ENCODE measurements at places on chromosomes 12 and 14.
A peak's percentile ranks its signal among the peaks of the same experiment; 100 is the strongest.

DNA sequence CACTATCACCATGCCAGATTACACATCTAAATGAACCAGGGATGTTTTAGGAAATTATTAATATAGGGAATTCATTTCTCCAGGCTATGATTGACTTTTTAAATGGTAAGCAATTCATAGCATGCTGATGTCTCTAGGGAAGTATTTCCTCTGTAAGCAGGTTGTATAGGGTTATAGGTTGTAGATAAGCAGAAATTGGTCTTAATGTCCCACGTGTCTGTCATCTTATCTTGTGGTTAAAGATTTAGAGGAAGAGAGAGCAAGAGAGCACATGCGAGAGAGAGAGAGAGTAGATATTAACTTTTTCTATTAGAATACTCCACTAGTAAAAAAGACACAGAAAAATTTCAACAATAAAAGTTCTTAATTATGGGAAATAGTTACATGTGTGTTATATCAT, 32.6 kb downstream of the TRHDE start:
- no peak for DNase-seq

DNA sequence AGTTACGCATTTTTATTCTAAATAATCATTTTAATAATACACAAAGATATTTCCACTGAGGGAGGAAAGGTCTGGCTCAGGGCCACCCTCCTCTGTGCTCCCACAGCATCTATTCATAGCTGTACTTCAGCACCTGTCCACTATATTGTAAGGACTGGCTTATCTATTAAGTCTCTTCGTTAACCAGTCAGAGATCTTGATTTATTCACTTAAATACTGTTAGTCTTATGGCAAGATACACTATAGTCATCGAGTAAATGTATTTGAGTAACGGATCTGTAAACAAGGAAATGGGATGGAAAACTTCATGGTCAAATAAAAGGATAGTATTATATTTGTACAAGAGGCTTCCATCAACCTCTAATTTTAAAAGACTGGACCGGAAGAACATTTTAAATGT, 54.6 kb downstream of the SPTLC2 start:
- DNase-seq, result no peak

- no peak for DNase-seq
These were observed 20.0 kb upstream of the APPL2 start for GRCh38 chr12:105256011-105256410.

- DNase-seq, result no peak
These were observed 424 bp downstream of the BBOF1 start for GRCh38 chr14:74019408-74020137.

DNA sequence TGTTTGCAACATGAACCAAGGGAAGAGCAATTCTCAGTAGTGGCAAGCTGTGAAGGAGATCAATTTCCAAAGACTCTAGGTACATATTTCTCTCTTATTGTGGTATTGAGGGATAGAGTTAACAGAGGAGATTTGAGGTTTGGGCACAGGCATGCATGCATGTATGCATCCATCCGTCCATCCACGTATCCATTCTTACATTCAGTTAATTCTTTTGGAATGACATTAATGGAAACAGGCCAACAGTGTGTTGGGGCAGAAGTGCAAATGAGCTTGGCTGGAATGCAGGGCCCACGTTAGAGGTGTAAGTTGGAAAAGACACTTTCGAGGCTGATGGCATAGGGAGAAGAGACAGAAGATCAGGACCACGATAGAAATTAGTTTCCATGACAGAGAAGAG, 216.9 kb upstream of the PELI2 start:
- DNase-seq, result no peak

- DNase-seq, result no peak
These were observed 32.4 kb upstream of the CD69 start for GRCh38 chr12:9792961-9793617.

DNA sequence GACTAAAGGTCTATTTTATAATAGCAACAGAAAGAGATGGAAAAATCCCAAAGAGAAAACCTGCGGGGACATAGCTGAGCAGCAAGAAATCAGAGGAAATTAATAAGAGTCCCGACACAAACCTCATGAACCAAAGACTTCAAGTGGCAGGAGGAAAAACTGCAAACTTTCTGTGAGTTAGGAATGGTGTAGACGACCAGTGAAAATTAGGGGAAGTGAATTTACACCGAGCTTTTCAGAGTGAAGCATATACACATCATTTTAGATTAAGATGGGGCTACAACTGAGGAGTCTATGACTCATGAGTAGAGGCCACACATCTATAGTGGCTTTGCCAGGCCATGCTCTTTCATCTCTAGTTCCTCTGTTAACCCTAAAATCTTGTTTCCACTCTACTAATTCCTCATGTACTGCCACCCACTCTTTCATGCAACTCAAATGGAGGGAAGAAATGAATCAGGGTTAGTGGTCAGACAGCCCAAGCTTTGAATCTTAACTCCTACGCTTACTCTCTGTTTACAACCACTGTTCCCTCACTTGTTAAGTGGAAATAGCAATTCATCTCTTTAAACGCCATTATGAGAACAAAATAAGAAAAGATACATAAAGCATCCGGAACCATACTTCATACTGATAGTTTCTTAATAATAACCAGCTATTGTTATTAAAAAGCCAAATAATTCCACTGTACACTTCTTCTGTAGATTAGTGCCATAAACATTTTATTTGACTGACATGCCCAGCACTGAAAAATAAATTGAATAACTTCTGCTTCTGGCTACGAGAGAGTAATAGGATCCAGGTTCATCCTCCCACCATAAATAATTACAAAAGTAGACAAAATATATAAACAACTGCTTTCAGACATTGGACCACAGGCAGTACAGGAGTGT, 219.3 kb downstream of the RMST start:
- DNase-seq, result no peak

GRCh38 chr12:10211940-10212738, 538 bp upstream of the GABARAPL1 start:
- DNase-seq, result peak; percentile 80

DNA sequence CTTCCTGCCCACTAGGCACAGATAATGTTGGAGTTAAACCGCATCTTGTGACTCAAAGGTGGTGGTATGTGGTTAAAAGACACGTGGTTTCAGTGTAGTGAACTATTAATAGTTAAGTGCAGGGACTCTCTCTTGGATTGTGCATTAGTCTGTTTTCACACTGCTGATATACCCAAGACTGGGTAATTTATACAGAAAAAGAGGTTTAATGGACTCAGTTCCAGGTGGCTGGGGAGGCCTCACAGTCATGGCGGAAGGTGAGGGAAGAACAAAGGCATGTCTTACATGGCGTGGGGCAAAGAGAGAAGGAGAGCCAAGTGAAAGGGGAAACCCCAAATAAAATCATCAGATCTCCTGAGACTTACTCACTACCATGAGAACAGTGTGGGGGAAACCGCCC, 362.3 kb downstream of the GLT1D1 start:
- no peak for DNase-seq

DNA sequence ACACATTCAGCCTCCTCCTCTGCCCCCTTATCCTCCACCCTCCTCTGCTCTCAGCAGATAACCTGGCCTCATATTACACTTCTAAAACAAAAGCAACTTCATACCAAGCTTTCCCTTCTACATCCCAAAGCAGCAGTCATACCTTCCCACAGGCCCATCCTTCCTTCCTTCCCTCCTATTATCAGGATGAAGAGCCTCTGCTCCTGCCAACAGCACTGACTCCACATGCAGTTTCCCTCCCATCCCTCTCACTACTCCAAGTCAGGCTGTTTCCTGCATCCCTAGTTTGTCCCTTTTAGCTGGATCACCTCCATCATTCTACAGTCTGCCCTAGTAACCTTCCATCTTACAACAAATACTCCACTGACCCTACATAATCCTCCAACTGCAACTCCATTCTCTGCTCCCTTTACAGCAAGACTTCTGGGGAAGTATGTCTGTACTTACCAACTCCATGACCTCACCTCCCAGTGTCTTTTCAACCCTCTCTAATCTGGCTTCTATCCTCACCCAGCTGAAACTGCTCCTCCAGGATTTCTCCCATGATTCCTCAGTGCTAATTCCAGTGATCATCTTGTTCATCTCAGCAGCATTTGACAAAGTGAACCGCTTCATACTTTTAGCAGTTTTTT, 4.9 kb upstream of the YEATS4 start:
- DNase-seq, result no peak

DNA sequence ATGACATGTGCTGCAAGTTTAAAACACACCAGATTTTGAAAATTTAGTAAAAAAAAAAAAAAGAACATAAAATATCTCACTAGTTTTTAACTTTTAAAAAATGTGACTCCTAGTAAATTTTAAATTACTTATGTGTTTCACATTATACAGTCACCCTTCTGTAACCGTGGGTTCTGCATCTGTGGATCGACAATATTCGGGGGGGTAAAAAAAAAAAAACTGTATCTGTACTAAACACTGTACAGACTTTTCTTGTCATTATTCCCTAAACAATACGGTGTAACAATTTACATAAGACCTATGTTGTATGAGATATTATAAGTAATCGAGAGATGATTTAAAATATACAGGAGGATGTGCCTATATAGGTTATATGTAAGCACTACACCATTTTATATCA, 3.2 kb downstream of the DDX24 start:
- no peak for DNase-seq

DNA sequence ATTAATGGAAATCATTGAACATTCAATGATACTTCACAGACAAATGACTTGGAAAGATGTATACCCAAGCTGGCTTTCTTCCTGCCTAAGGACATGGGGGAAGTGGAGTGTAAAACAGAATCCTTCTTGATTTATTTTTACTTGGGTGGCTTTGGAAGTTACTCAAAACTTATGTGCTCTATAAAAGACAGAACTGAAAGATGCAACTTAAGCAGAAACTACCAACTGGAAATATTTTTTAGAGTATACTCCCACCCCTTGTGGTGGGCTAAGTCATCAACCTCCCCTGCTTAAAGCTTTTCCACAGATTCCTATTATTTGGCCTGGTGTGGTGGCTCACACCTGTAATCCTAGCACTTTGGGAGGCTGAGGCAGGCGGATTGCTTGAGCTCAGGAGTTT, 126.0 kb upstream of the ATP2B1 start:
- no peak for DNase-seq

GRCh38 chr12:78232756-78233155, 402.1 kb downstream of the NAV3 start:
- no peak for DNase-seq

- DNase-seq, result no peak
These were observed 71.4 kb upstream of the GPR68 start for GRCh38 chr14:91315844-91316267.

- no peak for DNase-seq
These were observed 27.8 kb downstream of the C14orf132 start for GRCh38 chr14:96066976-96067375.

DNA sequence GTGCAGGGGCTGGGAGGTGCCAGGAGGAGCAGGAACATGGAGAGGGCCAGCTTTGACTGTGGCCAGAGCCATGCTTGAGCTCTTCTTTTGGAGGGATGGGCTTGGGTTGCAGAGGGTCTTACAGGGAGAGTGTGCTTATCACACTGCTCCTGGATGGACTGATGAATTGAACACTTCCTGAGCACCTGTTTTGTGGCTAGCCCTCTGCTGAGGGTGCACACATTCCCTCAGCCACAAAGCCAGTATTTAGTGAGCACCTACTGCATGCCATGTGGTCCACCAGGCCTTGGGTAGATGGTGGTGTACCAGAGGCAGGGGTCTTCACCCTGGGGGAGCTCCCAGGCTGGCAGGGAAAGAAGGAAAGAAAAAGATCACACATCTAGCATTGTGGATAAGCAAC, 118.9 kb downstream of the SLC25A47 start:
- no peak for DNase-seq

- no peak for DNase-seq
These were observed 887.6 kb upstream of the SEL1L start for GRCh38 chr14:82421286-82421685.

- no peak for DNase-seq
These were observed 18.7 kb upstream of the CREBL2 start for GRCh38 chr12:12592930-12593329.

DNA sequence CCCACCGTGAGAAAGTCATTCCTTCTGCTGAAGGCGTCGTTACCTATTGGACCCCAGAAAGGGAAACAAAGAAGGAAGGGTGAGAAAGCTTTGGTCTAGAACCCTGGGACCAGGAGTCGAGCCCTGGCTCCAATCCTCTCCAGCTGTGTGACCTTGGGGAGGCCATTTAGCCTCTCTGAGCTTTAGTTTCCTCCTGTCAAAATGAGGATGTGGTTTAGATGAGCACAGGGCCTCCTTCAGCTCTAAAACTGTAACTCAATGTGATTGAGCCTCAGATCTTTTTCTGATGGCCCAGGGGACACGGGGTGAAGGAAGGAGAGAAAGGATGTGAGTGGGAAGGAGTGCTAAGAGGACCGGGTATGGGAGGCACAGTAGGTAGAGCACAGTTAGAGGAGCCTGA, 7.7 kb downstream of the JDP2 start:
- no peak for DNase-seq

DNA sequence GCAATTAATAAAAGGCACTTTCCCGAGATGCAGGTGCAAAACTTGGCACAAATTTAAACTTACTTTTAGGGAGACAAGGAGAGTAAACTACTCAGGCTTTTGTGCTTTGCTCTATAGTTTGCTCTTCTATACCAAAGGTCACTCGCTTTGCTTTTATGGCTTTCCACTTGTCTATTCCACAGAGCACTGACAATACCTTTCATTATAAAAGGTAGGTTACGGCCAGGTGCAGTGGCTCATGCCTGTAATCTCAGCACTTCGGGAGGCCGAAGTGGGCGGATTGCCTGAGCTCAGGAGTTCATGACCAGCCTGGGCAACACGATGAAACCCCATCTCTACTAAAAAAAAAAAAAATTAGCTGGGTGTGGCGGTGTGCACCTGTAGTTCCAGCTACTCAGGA, 32.9 kb downstream of the ALKBH1 start:
- DNase-seq, result no peak

DNA sequence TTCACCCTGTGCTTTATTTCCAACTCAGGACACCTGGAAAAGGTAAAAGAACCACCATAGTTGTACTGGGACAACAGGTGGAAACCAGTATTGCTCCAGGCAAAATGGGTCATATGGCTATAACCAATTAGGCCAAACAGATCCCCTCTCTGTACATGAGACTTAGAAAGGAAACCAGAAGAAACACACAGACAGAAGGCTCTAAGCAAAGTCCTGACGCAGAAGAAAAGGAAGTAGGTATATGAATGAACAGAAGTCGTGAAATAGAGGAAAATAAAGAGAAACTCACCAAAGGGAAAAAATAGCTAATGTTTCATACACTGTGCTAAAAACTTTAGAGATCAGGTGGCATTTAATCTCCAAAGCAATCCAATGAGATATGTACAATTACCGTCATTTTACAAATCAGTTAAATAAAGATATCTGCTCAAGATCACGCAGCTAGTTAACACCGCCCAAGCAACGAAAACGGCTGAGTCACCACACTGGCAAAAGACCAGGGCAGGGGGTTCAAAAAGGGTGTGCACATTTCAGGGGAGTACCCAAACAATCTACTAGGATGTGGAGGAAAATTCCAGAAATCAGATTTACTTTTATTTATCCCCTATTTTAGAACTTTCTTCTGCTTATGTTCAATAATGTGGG, 82.3 kb downstream of the ITPR2 start:
- no peak for DNase-seq
